ENCODE measurements at places on chromosomes 11 and 22.

GRCh38 chr11:19311308-19312030 lies 70.7 kb upstream of the E2F8 start:
- DNase-seq, result peak; percentile 14

DNA sequence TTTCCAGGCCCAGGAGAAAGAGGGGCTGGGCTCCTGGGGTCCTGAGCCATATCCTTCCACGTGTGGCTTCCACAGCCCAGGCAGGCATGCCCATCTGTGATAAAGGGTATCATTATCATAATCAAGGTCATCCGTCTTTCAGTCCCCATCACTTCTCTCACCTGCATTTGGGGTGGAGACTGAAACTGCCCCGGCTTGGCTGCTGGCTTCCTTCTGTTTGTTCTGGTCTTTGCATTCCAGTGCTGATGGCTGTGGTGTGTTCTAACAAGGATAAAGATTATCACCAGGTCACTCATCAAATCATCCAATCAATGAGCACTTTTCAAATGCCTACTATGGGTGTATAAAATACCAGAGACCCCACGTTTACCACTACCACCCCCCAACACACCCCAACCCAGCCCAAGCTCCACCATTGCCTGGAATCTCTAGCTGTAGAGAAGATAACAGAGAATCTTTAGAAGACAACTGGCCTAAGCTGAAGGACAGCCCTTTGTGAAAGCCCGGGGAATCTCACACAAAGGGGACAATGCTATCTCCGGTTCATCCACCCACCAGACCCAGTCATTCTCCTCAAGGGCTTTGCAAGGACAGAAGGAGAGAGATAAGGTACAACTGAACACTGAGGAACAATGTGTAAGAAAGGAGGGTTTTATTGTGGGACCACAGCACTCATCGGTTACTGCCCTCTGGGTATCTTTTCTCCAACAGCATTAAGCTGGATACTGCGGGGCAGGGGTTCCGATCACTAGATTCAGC lies 54.9 kb downstream of the AHNAK start:
- no peak for DNase-seq

DNA sequence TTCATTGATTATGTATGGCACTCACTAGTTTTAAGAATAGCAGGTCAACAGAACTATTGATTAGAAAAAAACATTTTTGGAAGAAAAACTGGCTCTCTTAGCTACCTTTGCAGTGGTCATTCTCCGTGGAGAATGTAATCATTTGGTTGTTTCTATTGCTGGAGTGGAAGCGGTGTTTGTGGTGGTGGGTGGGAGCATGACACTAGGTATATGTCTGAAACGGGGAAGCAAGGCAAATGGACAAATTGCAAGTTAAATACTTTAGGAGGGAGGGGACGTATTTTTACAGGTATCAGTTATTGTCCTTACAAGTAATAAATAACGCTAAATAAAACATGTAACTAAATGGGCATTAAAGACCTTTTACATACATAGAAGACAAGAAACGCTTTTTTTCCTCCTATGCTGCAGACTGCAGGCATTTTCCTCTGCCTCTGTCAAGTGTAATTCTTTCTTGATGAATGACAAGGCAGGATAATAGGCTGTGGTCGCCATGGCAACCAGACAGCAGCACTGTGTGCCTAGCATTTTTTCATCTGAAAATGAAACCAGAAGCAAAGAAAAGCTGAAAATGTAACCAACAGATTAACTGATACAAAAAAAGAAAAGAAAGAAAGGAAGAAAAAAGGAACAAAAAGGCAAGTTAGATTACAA lies 46.2 kb downstream of the BLID start:
- DNase-seq, result no peak

- DNase-seq, result peak; percentile 16
Observed at GRCh38 chr22:41217553-41218157, 12.5 kb downstream of the L3MBTL2 start.

DNA sequence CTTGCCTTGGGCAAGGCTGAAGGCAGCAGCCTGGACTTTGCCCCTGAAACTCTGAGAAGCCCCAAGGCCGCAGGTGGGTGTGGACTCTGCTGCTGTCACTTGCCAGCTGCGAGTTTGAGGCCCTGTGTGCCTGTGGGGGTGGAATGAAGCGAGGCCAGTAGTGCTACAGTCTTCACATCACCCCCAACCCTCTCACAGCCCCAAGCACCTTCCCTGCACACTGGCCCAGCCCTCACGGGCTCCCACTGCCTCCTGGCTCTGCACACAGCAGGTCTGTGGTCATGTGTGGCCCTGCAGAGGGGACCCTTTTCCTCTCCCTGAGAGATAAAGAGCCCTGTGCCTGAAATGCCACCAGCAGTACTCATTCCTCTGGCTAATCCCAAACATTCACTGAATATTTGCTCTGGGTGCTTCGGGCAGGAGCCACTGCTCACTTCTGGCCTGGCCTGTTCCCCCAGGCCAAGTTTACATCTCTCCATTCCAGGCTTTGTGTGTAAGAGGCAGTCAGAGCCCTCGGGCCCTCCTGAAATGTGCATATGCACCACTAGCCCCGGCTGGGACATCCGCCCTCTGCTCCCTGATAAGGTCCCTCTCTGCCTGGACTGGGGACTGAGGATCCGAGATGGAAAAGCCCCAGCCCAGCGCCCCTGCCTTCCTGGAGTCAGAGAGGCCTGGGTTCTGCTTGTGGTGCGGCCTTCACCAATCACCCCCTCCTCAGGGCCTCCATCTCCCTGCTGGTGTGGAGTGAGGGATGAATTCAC lies 17.7 kb downstream of the MGAT3 start:
- no peak for DNase-seq

DNA sequence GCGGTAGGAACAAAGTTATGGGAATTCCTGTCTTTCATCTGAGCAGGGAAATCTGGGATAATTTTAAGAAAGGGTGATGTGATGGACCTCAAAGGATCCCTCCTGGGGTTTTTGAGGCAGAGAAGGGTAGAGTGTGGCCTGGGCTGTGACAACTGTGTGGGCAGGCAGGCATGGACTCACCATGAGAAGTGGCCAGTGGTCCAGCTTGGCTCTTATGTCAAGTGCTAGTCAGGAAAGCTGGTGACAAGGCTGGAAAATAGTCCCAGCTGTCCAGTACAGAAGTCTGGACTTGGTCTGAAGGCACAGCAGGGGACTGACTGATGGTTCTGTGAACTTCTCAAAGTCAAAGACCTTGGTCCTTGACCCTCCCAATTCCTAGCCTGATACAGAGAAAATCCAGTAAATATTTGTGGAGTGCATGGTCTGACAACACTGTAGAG lies 1.7 kb downstream of the PPFIBP2 start:
- no peak for DNase-seq

DNA sequence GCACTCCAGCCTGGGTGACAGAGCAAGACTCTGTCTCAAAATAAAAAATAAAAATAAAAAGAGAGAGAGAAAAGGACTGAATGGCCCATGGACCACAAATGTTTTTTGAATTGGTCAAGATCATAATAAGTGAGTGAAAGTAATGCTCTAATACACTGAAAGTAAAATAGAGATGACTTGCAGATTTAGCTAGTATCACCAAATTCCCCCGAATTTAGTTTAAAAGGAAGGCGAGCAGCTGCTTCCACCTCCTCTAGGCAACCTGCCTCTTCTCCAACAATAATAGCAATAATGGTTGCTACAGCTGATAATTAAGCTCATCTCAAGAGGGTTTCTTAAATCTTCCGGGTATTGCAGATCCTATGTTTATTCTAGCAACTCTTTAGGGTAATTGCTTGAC lies 36.8 kb downstream of the CELF1 start:
- no peak for DNase-seq

DNA sequence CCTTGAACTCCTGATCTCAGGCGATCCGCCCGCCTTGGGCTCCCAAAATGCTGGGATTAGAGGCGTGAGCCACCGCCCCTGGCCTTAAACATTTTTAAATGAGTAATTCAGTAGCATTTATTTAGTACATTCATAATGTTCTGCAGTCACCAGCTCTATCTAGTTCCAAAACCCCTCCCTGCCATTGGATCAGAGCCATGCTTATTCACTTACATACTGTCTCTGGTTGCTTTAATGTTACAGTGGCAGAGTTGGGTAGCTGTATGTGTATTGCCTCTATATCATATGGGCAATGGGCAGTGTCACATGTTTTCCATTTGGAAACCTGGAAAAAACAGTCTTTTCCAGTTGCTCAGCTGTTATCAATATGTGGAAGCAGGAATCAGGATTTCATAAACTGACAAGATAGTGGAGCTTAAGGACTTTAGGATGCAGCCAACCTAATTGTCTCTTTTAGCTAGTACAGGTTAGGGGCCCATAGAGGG lies 10.5 kb downstream of the COA4 start:
- DNase-seq, result no peak

GRCh38 chr11:117505285-117505970 lies 177.8 kb downstream of the CEP164 start:
- DNase-seq, result no peak

DNA sequence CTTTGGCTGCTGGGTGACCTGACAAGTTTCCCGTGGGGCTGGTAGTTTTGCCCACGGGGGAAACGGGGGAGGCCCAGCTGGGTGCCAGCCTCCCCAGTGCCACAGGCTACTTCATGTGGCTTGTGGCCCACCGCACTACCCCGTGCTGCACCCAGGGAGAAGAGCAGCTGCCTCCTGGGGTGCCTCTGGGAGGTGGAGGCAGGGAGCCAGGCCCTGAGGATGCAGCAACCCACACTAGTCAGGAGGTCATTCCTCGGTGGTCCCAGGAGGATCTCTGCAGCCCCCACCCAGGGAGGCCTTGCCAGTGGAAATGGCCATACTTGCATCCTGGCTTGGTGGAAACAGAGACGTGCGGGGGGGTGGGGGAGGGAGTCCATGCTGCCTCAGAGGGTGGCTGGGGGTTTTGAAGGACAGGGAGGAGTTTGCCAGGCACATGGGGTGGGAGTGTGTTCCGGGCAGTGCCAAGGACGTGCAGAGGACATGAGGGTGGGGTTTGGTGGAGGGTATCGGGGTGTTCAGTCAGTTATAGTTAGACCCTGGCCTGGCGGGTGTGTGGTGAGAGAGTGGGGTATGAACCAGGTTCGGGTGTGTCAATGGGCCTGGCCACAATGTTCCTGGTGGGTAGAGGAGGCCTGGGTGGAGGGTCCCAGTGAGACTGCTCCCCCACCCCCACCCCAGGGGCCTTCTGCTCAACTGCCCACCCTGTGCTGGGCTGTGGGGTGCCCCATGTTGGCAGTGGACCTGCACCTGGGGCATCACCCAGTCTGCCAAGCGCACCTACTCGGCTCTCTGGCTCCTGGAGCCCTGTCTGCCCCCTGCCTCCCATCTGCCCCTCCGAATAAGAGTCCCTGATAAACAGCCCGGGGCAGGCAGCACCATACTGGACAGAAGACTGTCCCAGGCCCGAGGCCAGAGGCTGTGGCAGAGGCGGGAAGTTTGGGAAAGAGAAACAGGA lies 3.8 kb downstream of the PIM3 start:
- DNase-seq, result no peak

DNA sequence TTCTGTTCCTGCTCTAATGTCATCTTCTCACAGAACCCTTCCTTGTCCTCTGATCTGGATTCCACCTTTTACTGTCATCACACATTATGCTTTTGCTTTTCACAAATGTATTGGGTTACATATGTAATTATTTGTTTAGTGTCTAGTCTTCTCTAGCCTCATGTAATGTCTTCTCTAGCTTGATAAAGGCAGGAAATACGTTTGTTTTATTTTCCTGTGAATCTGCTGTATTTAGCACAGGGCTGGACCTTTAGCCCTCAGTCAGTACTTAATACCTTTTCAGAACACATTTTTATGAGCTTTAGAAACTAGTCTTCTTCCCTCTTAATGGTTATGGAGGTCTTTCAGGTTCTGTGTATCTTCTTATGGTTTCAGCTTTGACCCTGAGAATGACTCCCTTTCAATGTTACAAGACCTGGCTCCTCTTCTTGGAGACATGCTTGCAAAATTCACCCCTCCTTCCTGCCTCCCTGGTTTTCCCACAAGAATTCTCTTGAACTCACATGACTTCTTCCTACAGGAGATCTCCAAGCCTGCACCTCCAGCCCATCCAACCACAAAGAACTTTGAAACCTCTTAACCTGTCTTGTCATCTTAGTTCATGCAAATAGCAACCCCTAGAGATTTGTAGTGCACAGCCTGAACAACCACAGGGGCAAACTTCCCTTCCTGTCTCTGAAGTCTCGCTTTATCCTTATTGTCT lies 132.7 kb upstream of the DDI1 start:
- no peak for DNase-seq

- DNase-seq, result no peak
Observed at GRCh38 chr11:34502949-34503348, 10.6 kb downstream of the ELF5 start.

- DNase-seq, result no peak
Observed at GRCh38 chr11:126318574-126319373, 14.9 kb downstream of the DCPS start.

DNA sequence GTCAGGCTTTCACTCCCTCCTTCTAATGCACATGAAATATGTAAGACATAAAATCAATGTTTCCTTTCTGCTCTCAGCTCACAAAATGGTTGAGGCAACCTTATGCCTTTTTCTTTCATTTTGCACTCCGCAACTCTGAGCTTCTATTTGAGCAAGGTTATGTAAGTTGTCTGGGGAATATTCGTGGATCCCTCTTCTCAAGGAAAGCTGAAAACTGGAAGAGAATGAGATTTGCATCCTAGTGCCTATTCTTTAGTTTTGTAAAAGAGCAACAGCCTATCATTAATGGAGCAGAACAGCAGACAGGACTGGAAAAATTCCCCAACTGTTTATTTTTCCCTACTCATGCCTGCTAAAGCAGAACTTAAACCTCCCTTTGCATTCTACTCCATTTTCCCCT lies 141.7 kb downstream of the FAM76B start:
- no peak for DNase-seq

- no peak for DNase-seq
Observed at GRCh38 chr22:30979932-30980331, 10.9 kb downstream of the TUG1 start.

DNA sequence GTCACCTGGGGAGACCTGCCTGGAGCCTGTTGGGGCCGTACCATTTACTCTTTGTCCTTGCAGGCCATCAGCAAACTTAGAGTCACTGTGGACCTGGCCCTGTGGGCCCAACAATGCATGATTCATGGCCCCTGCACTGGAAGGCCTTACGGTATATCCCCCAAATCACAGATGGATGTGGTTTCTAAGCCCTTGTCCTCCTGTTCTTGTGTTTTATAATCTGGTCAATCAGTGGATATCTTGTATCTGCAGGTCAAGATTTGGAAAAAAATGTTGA lies 6.2 kb downstream of the TSKU start:
- no peak for DNase-seq

GRCh38 chr11:126152586-126152985 lies 58.9 kb downstream of the RPUSD4 start:
- DNase-seq, result no peak

GRCh38 chr11:13694115-13694514 lies 25.6 kb downstream of the FAR1 start:
- no peak for DNase-seq

DNA sequence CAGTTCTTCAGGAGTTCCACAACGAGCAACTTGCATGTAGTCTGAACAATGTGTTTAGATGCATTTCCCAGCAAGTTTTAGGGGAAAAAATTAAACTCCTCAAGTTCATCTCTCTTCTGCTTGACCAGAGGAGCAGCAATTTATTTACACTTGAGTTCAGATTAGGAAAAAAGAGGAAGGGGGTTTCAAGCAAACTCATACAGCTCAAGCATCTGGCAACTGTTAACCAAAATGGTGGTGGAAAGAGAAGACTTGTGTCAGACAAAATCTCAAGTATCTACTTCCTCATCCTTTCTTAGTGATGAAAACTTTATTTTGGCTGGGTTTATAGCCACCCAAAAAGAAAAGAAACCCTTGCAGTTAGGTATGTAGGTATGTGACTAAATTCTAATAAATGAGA lies 29.1 kb upstream of the PICALM start:
- no peak for DNase-seq

Data from stimulated activated CD8-positive, alpha-beta memory T cell treated with anti-CD3 and anti-CD28 coated beads, Interleukin-2, amount 100 ng/mL, for 48 hours (primary cell).